ENCODE measurements at places on chromosomes 16 and 17.

DNA sequence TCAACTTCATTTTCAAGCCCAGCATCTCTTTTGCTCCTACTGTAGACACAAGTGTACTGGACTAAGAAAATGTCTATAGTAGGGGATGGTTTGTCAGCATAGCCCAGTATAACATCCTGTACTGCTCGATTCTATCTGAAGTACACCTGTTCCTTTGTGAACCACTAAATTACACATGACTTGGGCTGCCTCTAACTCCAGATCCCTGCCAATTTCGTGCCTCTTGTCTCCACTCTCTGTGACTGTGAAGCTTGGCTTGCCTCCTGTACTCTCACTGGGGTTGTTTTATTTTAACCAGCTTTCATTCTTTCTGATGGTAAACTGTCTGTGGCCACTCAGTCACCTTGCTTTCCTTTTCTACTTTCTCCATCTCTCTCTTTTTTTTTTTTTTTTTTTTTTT lies 24.5 kb downstream of the GFOD2 start:
- H3K4me1 ChIP-seq = no peaks in the 10 kb centered on the region
- H3K36me3 ChIP-seq = no peaks in the 10 kb centered on the region
- no peaks in the 10 kb centered on the region for H3K27me3 ChIP-seq
- no peak for DNase-seq

- no peak overlapping the region for H3K4me3 ChIP-seq
- no peaks in the 10 kb centered on the region for H3K4me1 ChIP-seq
- H3K27ac ChIP-seq = no peak overlapping the region
- H3K36me3 ChIP-seq = no peaks in the 10 kb centered on the region
- no peaks in the 10 kb centered on the region for H3K27me3 ChIP-seq
Measured at GRCh38 chr16:29743475-29743826, 2.3 kb downstream of the C16orf54 start.

GRCh38 chr17:31803494-31804213 lies 55.4 kb downstream of the COPRS start:
- no peaks in the 10 kb centered on the region for H3K4me1 ChIP-seq
- H3K27ac ChIP-seq = no peak overlapping the region
- H3K4me3 ChIP-seq = no peak overlapping the region

GRCh38 chr16:56984639-56985038 lies 4.7 kb upstream of the NLRC5 start:
- H3K27me3 ChIP-seq = no peaks in the 10 kb centered on the region
- no peak overlapping the region for H3K27ac ChIP-seq
- no peaks in the 10 kb centered on the region for H3K36me3 ChIP-seq
- H3K4me3 ChIP-seq = no peak overlapping the region
- H3K4me1 ChIP-seq = peaks cover 53% of the 10 kb centered on the region
- peak; percentile 11 for DNase-seq

DNA sequence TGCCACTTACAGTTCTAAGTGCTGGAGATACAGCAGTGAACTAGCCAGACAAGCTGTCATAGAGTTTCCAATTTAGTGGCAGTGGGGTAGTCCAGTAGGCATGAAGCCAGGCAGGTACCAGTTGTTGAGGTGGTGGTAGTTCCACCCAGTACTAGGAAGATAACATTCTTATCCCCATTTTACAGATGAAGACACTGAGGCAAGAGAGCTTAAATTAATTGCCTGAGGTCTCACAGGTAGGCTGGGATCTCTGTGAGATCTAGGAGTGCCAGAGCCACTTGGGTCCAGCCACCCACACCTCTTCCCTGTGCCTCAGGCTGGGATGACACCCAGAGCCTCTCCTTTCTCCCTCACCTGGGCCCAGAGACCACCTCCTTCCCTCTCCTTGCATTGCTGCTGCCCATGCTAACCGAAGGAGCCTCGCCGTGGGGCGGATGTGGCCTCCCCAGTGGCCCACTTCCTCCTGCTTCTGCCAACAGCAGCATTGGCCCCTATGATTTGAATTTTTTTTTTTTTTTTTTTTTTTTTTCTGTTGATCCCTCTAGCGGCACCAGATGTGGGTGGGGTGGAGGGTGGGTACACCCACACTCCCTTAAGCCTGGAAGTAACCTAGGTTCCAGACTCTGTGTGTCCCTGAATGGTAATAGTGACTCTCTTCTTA lies 114.0 kb downstream of the PRKCB start:
- H3K4me3 ChIP-seq = no peak overlapping the region
- H3K36me3 ChIP-seq = no peaks in the 10 kb centered on the region
- peaks cover 6% of the 10 kb centered on the region for H3K4me1 ChIP-seq
- no peaks in the 10 kb centered on the region for H3K27me3 ChIP-seq
- no peak overlapping the region for H3K27ac ChIP-seq

GRCh38 chr17:9902120-9902519 lies 3.0 kb downstream of the RCVRN start:
- peaks cover 8% of the 10 kb centered on the region for H3K27me3 ChIP-seq
- DNase-seq = no peak
- H3K4me3 ChIP-seq = no peak overlapping the region
- no peaks in the 10 kb centered on the region for H3K36me3 ChIP-seq
- no peaks in the 10 kb centered on the region for H3K4me1 ChIP-seq

- no peak for DNase-seq
- no peaks in the 10 kb centered on the region for H3K27me3 ChIP-seq
- no peaks in the 10 kb centered on the region for H3K4me1 ChIP-seq
- H3K27ac ChIP-seq = peak overlapping the region; percentile 98
- no peaks in the 10 kb centered on the region for H3K36me3 ChIP-seq
Measured at GRCh38 chr17:8606401-8606800, 24.1 kb downstream of the MYH10 start.
